PC-9 (cell line): ENCODE measurements at places on chromosomes 7 and 10. TPM values are rescaled to one million over a fixed set of nuclear protein-coding genes. Genes with fewer than 3 reads are reported as not detected.

- no peak overlapping the region for H3K27ac ChIP-seq
- no peak for DNase-seq
- H3K4me3 ChIP-seq, result no peak overlapping the region
- H3K27me3 ChIP-seq, result no peaks in the 10 kb centered on the region
- H3K4me1 ChIP-seq, result no peaks in the 10 kb centered on the region
These were observed 519.2 kb upstream of the PCDH15 start for GRCh38 chr10:55320187-55320700.

GRCh38 chr10:93337309-93337721, 144.8 kb downstream of the MYOF start:
- H3K4me3 ChIP-seq, result no peak overlapping the region
- no peak overlapping the region for H3K27ac ChIP-seq
- H3K4me1 ChIP-seq, result peaks cover 30% of the 10 kb centered on the region

DNA sequence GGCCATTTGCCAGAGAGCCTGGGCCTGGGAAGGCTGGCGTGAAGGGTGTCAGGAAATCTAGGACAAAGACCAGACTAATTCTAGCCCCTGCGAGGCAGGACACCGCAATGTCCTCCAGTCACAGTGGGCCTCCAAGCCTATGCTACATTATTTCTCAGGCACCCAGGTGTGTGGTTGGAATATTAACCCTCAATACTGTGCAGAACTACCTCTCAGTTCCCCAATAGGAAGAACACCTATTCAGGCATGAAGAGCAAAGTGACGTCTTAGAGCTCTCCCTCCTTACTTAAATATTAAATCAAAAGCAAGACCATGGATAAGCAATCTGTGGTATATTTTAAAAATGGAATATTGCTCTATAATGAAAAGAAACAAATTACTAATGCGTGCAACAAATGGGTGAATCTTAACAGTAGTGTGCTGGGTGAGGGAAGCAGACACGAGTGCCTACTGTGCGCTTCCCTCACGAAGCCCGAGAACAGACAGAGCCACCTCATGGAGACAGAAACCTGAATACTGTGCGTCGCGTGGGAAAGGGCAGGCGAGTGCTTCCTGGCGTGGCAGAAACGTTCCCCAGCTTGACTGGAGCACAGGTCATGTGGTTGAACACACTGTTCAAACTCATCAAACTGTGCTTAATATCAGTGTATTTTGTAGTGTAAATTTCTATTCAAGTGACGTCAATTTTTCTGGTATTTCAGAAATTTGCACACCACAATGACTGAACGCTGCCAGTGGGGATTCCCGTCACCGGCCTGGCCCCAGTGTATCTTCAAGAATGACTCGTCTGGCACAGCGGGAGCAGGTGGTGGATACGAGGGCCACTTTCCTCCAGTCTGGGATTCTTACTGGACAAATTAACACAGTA, 15.5 kb upstream of the PTPRN2 start:
- no peak overlapping the region for H3K27ac ChIP-seq
- DNase-seq, result no peak
- H3K4me1 ChIP-seq, result no peaks in the 10 kb centered on the region

- H3K36me3 ChIP-seq, result no peaks in the 10 kb centered on the region
- DNase-seq, result no peak
- no peak overlapping the region for H3K4me3 ChIP-seq
- H3K27ac ChIP-seq, result no peak overlapping the region
These were observed 53.2 kb downstream of the TFAM start for GRCh38 chr10:58438340-58438871.

DNA sequence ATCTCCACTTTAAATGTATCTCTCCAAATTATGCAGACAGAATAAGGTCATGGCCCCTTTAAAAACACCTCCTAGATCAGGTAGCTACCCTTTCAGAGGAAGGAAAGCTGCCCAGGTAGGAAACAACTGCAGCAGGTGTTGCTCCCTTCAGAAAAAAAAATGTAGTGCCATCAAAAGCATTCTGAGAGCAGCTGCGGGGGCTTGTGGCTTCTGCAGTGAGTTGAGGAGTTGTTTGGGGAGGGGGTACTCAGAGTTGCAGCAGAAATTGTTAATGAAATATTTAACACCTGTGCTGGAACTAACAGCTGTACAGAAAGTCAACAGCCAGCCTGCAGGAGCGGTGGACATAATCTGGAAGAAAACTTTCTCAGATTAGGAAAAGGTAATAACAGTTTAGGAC, 24.0 kb downstream of the CDHR3 start:
- H3K27me3 ChIP-seq, result peaks cover 10% of the 10 kb centered on the region; the same call in 1 of the 2 replicates
- DNase-seq, result no peak
- no peak overlapping the region for H3K4me3 ChIP-seq
- H3K4me1 ChIP-seq, result no peaks in the 10 kb centered on the region
- no peaks in the 10 kb centered on the region for H3K36me3 ChIP-seq

DNA sequence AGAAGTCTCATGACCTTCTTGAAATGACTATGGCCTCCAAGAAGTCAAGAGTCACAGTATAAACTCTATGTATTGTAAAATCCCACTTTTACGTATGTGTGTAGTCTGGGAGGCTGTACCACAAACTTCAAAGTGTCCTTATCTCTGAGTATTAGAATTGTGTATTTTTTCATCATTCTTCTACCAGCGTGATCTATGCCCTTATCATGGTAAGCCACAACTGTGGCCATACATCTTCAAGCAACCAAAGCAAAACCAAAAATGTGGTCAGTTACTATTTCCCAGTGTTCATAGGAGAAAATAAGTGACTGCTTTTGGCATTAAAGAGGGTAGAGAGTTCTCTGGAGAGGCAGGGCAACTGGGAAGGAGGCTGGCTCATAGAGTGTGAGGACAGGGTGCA, 42.8 kb downstream of the SPOCK2 start:
- H3K36me3 ChIP-seq, result no peaks in the 10 kb centered on the region
- H3K27me3 ChIP-seq, result no peaks in the 10 kb centered on the region
- no peak overlapping the region for H3K27ac ChIP-seq
- H3K4me1 ChIP-seq, result peaks cover 16% of the 10 kb centered on the region
- H3K4me3 ChIP-seq, result no peak overlapping the region

BAIAP2L1 gene
- 89.4 and 102 TPM in 2 replicates for total RNA-seq

RAPGEF5 gene
- total RNA-seq, result 16.4 and 16.6 TPM in 2 replicates

C10orf143 gene
- total RNA-seq, result 2.8 and 3.5 TPM in 2 replicates

CNNM1 gene
- not detected in 2 replicates for total RNA-seq
